Ureter (tissue), 1 donor: ENCODE measurements at places on chromosomes 13 and 19. TPM values are rescaled to one million over a fixed set of nuclear protein-coding genes. Genes with fewer than 3 reads are reported as not detected.
A peak's percentile ranks its signal among the peaks of the same experiment; 100 is the strongest.

C13orf46 gene
- total RNA-seq, result 7.5 TPM

CALR3 gene
- not detected for total RNA-seq

IL4I1 gene
- 1.9 TPM for total RNA-seq

GRIK5 gene
- 6.9 TPM for total RNA-seq

ZNF571 gene
- 7.1 TPM for total RNA-seq

DNA sequence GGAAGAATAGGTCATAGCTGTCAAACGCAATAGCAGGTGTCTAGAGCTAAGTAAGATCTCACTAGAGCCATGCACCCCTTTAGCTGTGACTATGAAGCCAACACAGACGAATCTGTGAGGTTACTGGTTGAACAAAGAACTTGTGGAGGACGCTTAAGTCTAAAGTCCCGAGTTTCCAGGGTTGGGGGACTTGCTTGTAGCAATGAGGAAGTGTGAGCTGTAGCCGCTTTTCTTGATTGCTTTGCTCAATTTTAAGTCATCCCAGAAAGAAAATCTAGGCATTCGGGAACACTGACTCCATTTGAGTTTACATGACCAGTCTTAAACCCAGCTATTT is 1.6 kb downstream of the GPC5 start:
- no peak for DNase-seq

GRCh38 chr19:5891938-5892771 is 11.4 kb downstream of the NDUFA11 start:
- no peak for DNase-seq

GRCh38 chr13:70407486-70407885 is 299.2 kb upstream of the KLHL1 start:
- DNase-seq, result no peak

- DNase-seq, result no peak
These were observed 71.2 kb downstream of the MYO16 start for GRCh38 chr13:108700422-108701170.

DNA sequence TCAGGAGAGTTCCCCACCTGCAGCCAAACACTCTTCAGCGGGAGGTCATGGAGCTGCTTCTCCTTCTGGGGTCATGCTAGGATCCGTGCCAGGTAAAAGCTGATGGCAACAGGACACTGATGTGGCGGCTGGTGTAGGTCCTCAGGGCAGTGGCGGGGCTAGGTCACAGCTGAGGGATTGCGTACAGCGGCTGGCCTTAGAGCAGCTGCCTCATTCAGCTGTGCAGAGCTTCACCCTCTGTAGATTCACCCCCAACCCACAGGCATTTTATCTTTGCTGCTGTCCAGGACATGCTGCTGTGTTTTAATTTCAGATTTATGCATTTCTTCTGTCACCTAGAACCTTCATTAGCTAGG is 2.3 kb downstream of the MCF2L start:
- DNase-seq, result no peak

DNA sequence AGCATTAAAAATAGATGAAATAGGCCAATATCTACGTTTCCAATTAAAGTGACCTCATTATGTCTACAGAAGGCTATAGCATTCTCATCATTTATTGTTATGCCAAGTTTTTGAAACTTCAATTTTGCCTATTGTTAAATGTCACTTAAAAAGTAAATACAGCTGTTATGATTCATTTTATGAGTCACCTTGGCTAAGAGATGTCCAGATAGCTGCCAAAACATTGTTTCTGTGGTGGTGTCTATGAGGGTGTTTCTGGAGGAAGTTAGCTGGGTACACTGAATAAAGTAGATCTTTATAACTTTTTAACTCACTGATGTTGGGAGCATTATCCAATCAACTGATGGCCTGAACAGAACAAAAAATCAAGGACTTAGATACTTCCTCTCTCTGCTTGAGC is 1209.7 kb upstream of the PCDH9 start:
- no peak for DNase-seq

DNA sequence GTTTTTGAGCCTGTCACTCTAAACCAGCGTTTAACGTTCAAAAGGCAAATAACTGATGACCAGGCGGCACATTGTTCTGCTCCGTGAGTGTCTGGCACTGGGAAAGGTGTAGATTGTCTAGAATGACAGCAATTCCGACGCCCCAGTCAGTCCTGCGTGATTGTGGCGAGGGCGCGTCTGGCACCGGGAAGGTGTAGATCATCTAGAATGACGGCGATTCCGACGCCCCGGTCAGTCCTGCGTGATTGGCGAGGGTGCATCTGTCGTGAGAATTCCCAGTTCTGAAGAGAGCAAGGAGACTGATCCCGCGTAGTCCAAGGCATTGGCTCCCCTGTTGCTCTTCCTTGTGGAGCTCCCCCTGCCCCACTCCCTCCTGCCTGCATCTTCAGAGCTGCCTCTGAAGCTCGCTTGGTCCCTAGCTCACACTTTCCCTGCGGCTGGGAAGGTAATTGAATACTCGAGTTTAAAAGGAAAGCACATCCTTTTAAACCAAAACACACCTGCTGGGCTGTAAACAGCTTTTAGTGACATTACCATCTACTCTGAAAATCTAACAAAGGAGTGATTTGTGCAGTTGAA is 26.1 kb upstream of the NDUFS7 start:
- DNase-seq, result no peak

DNA sequence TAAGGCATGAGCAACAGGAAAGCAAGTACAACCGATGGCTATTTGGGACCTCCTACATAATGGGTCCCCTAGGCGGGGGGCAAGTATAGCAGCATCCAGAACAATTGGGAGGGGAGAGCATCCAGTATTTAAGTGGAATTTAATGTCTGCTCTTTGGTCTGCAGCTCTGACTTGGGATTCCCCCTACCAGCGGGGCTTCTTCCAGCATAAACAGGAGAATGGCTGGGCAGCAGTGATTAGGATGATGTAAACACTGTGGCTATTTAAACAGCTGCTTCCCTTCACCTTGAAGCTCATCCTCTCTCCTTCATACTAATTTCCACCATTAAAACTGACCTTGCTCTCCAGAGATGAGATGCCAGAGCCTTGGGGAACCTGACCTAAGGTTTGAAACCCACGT is 73.9 kb upstream of the OXGR1 start:
- DNase-seq, result no peak

DNA sequence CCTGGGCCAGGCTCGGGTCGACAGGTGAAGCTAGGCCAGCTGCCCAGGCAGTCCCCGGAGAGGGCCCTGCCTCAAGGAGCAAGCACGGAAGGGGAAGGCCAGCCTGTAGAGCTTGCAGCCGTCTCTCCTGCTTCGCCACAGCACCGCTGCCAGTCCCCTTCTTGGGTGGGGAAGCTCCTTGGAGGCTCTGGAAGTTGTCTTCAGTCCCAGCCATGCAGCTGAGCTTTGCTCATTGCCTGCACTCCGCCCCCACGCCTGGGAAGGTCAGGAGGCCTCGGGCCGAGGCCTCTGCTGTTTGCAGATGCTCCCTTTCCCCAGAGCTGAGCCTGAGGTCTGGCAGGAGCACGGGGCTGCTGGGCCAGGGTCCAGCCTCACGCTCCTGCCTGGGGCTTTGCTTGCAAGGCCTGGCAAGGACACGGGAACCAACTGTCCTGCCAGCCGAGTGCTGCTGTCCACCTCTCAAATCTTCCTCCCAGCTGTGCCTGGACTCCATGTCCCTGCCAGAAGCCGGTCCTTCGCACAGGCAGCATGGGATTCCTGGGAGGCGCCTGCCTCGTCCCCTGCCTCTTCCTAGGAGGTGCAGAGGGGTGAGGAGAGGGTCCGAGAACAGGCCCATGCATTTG is 13.3 kb downstream of the PLEKHF1 start:
- peak; percentile 72 for DNase-seq

DNA sequence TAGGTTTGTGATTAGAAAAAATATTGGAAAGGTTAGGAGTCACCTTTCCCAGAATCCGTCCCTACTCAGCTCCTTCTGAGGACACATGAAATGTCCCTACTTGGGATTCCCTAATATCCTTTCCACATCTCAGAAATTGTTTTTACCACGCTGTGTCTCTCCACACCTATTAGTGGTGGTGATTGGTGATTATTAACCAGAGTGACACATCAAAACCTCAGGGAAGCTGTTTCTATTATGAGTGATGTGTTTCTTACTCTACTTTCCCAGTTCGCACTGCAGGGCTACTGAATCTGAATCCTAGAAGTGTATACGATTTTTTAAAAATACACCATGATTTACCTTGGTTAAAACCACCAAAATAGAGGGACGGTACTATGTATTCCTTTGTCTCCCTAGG is 460.8 kb downstream of the TBC1D4 start:
- no peak for DNase-seq

GRCh38 chr13:109751477-109751876 is 34.9 kb downstream of the IRS2 start:
- DNase-seq, result no peak

GRCh38 chr13:104473936-104474335 is 1407.7 kb upstream of the SLC10A2 start:
- no peak for DNase-seq

GRCh38 chr13:49053215-49053614 is 77.5 kb downstream of the FNDC3A start:
- no peak for DNase-seq

DNA sequence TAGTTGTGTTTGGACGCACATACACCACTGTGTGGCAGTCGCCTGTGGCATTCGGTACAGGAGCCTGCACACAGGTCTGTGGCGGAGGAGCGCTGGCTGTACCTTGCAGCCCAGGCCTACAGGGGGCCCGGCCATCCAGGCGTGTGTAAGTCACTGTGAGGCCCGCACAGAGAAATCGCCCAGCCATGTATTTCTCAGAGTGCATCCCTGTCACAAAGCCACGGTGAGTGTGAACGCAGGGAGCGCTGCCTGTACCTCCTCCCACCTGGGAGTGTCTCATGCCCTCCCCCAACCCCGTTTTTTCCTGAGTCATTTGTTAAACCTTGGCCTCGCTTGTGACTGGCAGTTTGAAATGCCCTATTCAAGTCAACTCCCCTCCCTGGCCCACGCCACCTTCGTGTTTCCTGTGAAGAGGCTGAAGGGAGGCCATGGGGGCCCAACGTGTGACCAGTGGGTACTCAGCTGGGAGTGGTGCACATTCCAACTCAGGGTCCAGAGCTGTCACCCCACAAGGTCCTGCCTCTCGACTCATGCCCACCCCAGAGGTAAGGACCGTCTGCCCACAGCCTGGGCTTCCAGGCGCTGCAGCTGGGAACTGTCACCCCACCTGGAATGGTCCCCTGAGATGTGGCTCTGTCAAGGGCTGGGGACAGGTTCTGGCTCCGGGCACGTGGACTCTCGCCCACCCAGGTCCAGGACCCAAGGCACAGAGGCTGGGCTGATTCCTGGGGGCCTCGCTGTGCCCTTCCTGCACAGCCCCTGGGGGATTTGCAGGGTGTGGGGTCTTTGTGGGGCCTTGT is 11.6 kb upstream of the RASA3 start:
- DNase-seq, result no peak

DNA sequence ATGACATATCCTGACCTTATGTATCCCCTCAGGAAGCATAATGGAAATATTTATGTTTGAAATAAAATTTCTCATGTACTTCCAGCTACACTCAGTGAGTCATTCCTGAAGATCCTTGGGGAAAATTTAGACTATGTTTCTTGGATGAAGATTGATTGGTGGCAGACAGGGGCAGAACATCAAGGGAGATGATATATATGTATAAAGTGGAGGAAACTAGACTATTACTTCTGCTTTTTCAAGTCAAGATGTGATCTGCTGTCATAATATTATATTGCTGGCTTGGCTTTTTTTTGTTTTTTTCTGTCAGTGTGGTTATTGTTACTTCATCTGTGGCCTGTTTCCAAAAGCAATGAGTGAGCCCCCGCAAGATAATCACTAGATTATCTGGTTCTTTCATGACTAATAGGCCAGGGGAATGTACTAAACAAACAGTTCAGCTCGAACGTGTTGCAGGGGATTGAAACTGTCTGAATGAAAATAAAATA is 87.2 kb upstream of the TNFSF11 start:
- DNase-seq, result no peak

DNA sequence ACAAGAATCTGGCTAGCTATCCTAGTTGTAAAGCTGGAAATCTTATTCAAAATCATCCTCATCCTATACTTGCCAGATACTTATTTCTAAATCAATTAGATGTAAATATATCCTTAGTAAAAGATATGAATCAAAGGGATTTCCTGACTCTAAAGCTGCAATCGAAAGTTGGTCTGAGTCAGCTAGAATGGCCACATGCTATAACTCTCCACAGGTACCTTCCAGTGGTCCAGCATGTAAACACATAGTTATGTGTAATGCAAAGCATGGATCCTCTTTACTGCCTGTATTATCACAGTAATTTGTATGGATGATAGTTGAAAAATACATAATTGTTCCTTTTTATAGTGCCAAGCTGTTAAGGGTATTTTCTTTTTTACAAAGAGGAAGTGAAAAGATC is 27.4 kb downstream of the SLITRK6 start:
- no peak for DNase-seq

DNA sequence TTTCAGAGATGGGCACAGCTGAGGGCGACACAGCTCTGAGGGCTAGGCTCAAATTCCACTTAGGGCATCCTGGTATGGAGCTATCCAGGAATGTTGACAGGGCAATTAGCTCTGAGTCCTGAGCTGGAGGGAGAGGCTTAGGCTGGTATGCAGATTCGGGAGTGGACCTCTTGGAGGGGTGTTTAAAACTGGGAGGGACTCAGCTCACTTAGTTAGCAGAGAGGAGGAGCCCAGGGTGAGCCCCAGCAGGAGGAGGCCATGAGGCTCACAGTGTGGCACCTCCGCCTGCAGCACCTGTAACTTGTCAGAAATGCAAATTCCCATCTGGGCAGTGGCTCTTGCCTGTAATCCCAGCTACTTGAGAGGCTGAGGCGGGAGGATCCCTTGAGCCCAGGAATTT is 10.2 kb upstream of the NOP53 start:
- no peak for DNase-seq

- DNase-seq, result no peak
These were observed 2.8 kb downstream of the SOHLH2 start for GRCh38 chr13:36211567-36211966.

DNA sequence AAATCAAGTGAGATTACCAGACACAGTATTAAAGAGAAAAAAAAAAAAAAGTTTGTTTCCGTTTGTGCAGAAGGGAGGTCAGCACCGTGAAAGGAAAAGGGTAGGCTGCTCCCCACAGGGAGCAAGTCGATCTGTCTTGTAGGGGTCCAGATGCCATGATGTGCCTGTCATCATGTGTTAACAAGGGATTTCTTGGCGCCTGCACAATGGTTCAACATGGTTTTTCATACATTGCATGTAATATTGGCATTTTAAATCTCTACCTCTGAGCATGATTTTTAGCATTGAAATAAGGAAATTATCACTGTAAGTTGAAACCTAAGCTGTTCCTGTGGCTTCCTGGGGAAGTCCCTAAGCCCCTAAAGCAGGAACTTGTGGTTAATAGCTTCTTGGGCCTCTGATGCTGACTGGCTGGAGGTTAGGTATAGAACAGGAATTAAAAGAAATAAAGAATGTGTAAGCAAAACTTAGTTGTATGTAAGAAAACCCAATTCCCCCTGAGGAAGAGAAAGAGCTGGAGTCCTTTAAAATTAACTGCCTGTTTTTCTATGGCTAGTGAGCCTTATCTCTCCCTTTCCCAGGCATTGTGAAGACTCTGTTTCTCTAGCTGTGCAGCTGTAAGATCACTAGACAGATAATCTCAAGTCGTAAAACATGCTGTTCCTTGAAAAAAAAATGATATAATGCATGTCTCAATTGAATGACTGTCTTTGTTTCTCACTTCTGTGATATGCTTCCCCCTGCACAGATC is 7.4 kb upstream of the FCGBP start:
- no peak for DNase-seq

- no peak for DNase-seq
These were observed 313.7 kb upstream of the ATXN8OS start for GRCh38 chr13:69793783-69794453.
